ENCODE measurements at places on chromosomes 12 and 14.

- DNase-seq: no peak
Measured at GRCh38 chr12:57319678-57320469, 68.9 kb upstream of the STAC3 start.

DNA sequence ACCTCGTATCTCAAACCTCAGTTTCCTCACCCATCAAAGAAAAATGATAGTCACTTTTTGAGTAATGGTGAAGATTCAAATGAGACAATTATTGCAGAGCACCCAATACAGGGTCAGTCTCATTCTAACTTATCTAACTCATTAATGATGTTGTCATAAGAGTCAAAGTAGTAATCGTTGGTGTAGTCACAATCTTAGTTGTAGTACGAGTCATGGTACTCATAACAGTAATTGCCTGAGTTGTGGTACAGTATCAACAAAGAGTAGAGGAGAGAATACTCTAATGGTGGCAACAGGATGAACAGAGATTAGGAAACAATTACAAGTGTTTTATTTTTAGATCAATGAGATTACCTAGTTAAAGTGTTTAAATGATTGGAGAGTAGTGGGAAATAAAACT is 93.6 kb upstream of the TMTC2 start:
- no peak for DNase-seq

- no peak for DNase-seq
Measured at GRCh38 chr12:442235-442884, 17.4 kb upstream of the B4GALNT3 start.

DNA sequence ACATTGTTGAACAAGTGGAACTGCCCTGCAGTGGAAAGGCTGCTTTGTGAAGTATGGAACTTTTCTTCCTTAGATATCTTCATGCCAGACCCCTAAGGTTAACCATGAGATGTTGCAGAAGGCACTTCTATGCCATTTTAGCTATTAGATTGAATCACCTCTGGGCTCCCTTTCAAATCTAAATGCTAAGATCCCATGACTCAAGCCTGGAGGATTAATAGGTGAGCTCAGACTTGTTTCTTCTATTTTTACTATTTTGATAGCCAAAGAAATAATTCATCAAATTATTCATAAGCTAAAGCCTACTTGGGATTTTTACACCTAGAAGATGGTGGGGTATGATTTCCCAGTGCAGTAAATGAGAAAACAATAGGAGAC is 64.3 kb downstream of the DAD1 start:
- no peak for DNase-seq

- no peak for DNase-seq
Measured at GRCh38 chr12:78442454-78442801, 422.1 kb upstream of the SYT1 start.

DNA sequence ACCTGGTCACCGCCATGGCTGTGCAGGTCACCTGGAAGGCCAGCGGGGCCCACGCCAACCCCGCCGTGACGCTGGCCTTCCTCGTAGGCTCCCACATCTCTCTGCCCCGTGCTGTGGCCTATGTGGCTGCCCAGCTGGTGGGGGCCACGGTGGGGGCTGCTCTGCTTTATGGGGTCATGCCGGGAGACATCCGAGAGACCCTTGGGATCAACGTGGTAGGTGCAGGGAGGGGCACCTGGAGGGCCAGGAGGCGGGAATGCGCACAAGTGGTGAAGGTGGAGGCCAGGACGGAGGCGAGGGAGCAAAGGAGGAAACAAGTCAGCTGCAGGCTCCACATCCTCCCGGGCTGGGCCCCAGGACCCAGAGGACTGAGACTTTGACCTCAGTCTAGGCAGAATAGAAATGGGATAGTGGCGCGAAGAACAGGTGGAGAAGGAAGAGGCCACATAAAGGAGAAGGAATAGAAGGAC is 649 bp downstream of the AQP6 start:
- no peak for DNase-seq

DNA sequence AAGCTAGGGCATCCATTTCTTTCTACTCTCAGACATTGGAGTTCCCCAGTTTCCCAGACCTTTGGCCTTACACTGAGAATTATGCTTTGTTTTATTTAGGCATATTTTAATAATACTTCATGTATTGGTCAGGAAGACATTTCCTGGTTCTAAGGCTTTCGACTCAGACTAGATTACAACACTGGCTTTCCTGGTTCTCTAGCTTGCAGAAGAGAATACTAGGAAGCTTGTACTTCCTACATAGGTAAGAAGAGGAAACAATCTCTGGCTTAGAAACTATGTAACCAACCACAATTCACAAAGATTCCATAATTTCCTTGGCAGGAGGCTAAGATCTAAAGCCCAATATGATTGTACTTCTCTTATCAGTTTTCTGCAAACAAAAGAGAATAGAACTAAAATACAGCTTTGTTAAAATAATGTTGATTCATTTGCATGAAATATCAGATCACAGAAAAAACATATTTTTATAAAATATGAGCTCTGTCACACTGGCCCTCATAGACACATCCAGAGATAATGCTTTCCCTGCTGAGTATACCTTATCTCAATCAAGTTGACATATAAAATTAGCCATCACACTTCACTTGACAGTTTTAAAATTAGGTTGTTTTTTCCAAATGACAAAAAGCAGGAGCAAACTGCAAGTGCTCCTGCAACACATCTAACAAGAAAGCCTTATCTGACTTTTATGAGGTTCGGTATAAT is 30.5 kb downstream of the CLEC2D start:
- DNase-seq: no peak

GRCh38 chr14:50599700-50600444 is 39.9 kb downstream of the ATL1 start:
- no peak for DNase-seq

DNA sequence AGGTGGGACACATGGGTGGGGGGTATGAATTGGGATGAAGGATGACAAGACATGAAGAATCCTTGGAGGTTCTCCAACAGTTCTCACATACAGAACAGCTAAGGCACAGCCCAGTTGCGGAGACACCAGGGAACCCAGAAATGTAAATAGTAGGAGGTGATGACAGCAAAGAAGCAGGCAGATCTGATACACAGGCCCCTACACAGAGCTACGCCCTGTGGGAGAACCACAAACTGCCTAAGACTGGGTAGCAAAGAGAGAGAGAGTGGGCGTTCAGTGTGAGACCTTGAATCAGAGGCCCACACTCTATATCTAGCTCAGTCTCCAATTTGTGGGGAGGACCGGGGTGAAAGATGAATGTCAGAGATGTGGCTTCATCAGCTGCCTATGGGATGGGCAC is 9.5 kb upstream of the NUMB start:
- no peak for DNase-seq

- DNase-seq: no peak
Measured at GRCh38 chr14:31944256-31945073, 132.6 kb upstream of the ARHGAP5 start.

GRCh38 chr12:123363390-123363739 is 1.3 kb downstream of the SBNO1 start:
- DNase-seq: no peak

DNA sequence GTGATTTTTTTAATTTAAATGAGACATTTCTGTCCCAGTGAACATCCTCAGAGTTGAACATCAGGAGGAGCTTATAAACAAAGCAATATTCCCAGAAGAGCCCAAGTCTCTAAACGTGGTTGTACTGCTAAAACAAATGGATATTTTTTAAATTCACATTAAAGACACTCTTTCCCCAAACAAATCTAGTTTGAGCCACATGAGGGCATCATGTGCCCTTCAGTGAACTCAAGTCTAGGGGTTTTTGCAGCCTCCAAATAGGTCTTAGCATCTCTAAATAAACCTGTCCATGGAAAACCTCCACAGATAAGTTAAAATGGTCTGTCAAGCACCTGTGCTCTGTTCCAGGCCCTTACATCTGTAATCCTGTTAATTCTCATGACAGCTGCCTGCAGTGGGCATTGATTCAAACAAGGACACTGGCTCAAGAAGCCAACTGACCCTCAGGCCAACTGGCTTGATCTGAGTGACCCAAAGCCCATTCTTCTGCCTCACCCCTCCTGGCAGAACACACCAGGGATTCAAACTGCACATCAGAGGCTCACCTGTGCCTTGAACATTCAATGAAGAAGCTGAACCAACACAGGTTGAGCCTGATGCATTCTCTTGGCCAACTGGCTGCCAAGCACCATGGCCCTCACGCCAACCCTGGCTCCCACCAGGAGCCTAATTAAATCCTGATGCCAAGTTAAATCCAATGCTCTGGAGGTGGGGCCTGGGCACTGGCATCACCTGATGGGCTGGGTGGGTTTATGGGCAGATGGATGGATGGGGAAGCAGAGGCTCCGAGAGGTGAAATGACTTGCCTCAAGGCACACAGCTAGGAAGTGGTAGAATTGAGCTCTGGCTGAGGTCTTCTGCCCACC is 8.6 kb downstream of the ISCU start:
- DNase-seq: peak; percentile 34

GRCh38 chr12:109310247-109311125 is 1.4 kb upstream of the FOXN4 start:
- no peak for DNase-seq

- no peak for DNase-seq
Measured at GRCh38 chr14:50039734-50040400, 76.5 kb downstream of the VCPKMT start.

- no peak for DNase-seq
Measured at GRCh38 chr14:38089123-38089522, 118.6 kb upstream of the SSTR1 start.

- DNase-seq: no peak
Measured at GRCh38 chr12:124040291-124040690, 67.3 kb downstream of the ZNF664 start.

DNA sequence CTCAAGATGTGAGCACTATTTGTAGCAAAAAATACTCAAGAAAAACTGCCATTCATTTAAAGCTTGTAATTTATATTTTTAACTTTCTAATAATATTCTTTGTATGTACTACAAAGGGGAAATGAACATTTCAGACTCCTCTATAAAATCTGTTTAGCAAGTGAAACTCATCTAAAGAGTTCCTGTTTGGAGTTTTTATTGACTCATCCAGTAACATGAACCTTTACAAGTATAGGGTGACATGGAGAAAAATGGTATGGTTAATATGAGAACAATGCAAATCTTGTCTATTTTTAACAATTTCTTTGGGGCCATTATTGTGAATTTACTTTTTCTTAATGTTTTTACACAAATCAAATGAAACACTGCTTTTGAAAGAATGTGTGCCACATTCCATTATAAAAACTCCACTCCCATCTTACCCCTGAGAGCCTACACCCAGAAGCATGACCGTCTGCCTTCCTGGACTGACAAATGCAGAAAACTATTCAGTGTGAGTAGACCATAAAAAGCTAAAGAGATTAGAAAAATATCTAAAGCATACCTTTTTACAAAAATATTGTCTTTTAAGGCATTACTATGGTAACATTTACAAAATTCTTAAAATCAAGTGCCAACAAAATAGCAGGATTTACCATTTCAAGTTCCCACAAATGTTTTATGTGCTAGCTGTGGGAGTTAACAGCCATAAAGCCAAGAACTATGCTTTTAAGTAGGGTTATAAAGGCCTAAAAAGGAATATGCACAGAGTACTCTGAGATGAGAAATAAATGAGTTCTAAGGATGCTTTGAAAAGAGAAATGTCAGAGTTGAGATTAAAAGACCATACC is 144.0 kb downstream of the ADAMTS20 start:
- no peak for DNase-seq

GRCh38 chr14:62711351-62712023 is 333.8 kb downstream of the KCNH5 start:
- DNase-seq: no peak

DNA sequence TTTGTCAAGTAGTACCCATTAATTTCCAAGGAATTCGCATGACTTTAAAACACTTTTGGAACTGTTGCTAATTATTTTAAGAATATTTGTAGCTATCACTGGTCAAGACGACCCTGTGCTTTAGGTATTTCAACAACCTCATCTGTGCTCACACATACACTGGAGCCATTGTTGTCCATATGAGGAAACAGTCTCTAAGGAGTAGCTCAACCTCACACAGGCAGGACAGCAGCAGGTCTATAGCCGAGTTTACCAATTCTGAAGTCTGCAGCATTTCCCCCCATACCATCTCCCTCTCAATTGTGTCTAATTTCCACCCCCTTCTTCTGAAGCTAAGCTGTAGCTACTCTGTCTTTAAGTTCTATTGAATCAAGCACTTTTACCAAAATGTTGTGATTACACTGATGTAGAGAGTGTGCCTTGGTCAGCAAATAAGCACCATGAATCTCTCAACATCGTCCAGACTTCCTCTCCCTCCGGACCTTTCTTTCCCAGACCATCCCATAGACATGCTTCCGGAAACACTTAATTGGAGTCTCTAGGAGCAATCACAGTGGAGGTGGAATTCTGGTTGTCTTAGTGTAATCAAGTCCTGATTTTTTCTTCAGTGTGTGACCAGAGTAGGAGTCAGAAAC is 48.5 kb upstream of the NUAK1 start:
- no peak for DNase-seq

GRCh38 chr14:91387169-91387835 is 30.3 kb downstream of the CCDC88C start:
- no peak for DNase-seq

- DNase-seq: no peak
Measured at GRCh38 chr14:102295270-102295669, 9.7 kb downstream of the MOK start.

- DNase-seq: no peak
Measured at GRCh38 chr12:11823043-11823442, 173.6 kb downstream of the ETV6 start.

DNA sequence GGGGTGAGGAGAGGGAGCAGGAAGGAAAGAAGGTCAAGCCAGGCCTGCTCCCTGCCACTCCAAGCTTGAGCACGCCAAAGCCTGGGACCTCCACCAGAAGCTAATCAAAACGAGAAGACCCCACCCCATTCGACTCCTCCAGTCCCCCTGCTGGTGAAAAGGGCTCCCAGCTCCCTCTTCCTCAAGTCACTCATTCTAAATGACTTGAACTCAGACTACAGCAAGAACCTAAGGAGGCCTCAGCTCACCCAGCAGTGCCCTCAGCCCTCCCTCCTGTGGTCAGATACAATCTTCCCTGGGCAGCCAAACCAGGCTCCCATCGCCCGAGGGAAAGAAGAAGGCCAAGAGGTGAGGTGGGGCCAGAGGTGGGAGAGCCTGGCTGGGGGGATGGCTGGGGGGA is 17.4 kb downstream of the HDAC7 start:
- no peak for DNase-seq

GRCh38 chr12:43094886-43095575 is 457.0 kb downstream of the ADAMTS20 start:
- DNase-seq: no peak

- DNase-seq: no peak
Measured at GRCh38 chr12:127767656-127768055, 499.3 kb upstream of the TMEM132C start.
